Uterus (tissue), 4 donors: ENCODE measurements at places on chromosomes 3 and 15. TPM values are rescaled to one million over a fixed set of nuclear protein-coding genes. Genes with fewer than 3 reads are reported as not detected.

GRCh38 chr3:38575279-38575843, 74.1 kb downstream of the SCN5A start:
- DNase-seq = no peak

ANP32A gene
- total RNA-seq = 117 TPM

SUCLG2 gene
- 77.0 TPM for total RNA-seq

- no peak for DNase-seq
These were observed 47.6 kb downstream of the CTDSPL start for GRCh38 chr3:37909067-37909911.

DNA sequence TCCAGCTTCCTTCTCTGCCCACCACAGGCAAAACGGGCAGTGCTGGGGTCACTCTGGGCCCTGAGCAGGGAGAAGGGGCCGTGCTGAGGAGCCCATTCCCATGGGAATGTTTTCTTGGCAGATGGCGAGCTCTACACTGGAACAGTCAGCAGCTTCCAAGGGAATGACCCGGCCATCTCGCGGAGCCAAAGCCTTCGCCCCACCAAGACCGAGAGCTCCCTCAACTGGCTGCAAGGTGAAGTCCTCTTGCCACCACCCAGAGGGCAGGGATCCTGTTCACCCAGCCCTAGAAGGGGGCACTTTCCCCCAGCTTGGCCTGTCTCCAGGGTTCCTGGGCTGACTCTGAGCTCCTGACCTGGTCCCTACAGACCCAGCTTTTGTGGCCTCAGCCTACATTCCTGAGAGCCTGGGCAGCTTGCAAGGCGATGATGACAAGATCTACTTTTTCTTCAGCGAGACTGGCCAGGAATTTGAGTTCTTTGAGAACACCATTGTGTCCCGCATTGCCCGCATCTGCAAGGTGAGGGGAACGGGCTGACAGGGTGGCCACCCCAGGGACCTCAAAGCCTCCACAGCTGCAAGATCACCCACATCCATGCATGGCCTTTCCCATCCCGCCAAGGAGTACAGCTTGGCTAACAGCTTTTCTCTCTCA, 12.4 kb downstream of the CIB1 start:
- DNase-seq = peak; percentile 74
